ENCODE measurements at places on chromosomes 16 and 17. TPM values are rescaled to one million over a fixed set of nuclear protein-coding genes. Genes with fewer than 3 reads are reported as not detected.

DNA sequence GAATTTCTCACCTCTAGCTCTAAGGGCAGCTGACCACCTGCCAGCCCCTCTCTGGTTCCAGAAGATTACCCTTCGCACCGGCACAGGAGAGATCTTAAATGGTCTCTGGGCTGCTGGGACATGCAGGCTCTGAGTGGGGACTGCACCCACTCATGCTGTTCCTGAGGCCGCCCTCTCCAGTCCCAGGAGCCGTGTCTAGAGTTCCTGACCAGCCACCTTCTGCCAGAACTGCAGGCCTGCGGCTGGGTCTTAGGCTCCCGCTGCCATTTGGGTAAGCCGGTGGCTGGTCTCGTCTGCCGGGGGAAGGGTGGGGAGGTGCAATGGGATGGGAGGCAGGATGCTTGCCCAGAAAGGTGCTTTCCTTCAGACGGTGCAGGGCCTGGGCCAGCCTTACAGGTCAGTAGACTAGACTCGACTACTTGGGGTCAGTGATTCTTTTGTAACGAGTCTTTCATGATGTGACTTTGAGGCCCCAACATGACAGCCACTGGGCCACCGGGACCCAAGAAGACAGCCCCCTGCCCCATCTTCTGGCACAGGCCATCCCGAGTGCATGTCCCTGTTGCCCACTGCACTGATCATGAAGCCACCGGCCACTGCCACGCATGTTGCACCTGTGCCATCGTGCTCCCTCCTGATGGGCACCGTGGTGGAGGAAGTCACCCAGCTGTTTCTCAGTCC, 26.4 kb downstream of the B9D1 start:
- no peak for DNase-seq

GRCh38 chr17:57043276-57043675, 41.8 kb upstream of the AKAP1 start:
- no peak for DNase-seq

The TPSG1 gene
- not detected for polyA plus RNA-seq

GRCh38 chr16:88809068-88809675, 2.6 kb downstream of the APRT start:
- DNase-seq, result no peak

DNA sequence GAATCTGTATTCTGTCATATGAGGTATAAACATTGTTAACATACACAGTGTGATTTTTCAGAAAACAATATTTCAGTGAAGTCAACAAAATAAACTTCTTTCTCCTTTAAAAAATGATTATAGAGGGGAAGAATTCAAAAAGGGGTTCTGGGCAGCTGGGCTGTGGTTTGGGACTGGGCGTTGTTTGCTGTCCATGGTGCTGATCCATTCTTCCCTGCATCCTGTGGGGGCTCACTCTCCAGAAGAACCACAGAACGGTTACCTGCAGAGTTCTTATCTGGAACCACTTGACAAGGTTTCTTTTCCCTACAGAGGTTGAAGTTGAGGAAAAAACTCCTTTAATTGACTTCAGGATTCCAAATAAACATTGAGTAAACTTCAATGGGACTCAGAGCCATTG, 1091.0 kb downstream of the CDH8 start:
- no peak for DNase-seq

DNA sequence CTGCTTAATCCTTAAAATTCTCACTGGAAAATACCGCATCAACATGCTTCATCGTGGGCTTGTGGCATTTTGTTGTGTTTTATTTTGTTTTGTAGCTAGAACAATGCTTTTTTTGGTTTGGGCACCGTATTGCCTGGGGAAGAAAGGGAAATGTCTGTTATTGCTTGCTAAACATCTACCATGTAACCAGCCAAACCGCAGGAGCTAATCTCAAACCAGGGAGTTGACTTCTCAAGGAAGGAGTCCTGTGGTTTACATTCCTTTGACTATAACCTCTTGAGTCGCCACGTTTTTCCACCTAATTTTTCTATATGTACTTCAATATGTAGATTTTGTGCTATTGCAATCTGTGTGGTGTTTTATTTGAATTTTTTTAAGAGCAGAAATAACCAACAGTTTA, 593.5 kb upstream of the SOX9 start:
- no peak for DNase-seq

The DUSP3 gene
- polyA plus RNA-seq, result 32.7 TPM

The RHBDF1 gene
- 4.7 TPM for polyA plus RNA-seq

The VTN gene
- polyA plus RNA-seq, result 0.56 TPM

DNA sequence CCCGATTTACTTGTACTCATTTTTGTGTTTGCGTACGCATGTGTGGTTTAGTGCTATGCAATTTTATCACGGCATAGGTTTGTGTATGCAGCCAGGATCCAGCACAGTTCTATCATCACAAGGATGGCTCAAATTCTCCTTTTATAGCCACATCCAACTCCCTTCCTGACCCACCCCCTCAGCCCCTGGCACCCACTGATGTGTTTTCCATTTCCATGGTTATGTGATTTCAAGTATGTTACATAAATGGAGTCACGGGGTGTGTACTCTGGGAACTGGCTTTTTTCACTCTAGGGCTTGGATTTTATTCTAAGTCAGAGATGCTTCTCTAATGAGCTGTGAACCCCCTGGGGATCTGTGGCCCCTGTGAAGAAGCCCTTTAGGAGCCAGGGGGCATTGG, 16.8 kb downstream of the IL4R start:
- no peak for DNase-seq

DNA sequence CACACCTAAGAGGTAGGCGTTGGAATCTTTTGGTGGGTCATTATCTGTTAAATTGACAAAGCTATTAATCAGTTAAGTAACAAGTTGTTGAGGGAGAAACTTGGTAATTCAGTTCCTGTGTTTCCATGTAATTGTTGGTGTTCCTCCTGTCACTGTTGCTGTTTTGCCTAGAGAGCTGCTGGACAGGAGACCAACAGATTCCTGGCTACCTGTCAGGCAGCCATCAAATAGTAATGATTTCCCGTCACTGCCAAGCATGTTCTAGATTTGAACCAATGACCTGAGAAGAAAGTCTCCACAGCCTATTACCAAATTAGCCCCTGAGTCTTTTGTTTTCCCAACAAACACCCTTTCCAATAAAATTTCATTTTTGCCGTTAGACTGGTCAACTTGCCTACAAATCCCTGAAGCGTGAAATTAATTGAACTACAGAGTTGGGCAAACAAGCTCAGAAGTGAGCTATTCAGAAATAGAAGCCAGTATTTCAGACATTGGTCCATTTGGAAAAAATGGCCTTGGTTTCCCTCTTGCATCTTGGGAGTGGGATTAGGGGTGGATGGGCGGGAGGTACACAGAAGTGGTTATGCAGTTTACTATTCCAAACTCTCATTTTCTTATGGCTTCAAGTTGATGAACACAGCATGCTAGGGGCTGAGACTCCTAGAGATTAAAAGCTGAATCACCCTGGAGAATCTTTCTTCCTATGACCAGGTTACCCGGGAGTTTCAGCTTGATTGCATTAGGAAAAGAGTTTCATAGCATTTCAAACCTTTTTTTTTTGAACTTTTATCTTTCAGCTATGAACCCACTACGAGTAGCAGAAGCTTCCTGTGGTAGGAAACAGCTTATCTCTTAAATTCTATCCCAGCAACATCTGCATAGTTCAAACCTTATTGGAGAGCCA, 262.8 kb upstream of the MAF start:
- DNase-seq, result no peak

DNA sequence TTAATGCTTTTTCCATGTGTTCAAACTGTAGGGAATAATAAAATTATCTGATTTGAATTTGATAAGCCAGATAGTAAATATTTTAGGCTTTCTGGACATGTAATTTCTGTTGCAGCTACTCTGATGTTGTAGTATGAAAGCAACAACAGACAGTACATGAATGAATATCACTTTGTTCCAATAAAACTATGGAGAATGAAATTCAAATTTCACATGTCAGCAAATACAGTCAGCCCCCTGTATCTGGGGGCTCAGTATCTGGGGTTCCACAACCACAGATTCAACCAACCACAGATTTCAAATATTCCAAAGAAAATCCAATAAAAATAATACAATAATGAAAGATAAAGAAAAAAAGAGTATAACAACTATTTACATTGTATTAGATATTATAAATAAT, 8.2 kb upstream of the CLTC start:
- no peak for DNase-seq

DNA sequence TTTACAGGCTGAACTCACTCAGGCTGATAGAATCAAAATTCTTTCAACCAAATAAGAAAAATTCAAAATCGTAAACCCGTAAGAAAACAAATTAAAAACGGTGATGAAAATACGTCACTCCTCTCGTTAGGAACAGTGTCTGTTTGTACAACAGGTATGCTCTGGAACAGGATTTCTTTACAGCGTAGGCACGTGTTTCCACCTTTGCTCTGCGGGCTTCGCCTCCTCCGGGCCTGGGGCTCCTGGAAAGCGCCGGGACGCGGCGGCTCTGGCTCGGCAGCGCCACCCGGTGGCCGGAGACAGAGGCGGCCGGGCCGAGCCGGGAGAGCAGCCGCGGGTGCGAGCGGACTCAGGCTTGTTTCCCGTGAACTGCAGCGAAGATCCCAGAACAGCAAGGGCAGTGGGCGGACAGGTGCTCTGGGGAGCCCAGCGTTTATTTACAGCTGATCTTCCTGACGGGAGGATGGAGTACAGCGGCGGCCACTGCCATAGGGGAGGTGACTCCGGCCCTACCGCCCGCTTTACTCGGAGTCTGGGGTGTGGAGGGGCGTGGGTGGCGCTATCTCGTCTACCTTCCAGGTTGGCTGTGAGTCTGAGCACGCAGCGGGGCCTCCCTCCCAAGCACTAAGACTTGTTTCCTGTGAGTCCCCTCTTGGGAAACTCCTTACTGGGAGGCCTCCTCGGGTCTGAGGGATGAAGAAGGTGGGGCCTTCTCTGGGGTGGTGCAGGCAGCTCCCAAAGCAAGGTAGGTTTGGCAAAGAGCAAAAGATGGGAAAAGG, 40.5 kb upstream of the ATP2A3 start:
- peak; percentile 76 for DNase-seq

DNA sequence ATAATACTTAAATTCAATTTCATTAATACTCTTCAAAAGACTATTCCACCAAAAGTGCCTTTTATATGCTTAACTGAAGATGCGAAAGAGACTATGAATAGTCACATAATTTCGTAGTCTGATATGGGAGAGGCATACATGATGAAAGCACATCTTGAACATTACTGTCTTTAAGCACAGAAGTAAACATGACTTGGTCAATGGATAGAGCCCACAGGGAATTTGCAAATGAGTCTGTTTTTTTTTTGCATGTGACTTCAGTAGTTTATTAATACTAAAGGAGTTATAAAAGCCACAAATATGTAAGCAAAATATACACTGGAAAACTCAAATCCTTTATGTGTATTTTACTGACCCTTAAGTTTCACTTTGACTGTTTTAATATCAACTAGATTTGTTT, 15.9 kb downstream of the ADPRM start:
- no peak for DNase-seq

The RBFOX1 gene
- polyA plus RNA-seq, result 50.2 TPM

DNA sequence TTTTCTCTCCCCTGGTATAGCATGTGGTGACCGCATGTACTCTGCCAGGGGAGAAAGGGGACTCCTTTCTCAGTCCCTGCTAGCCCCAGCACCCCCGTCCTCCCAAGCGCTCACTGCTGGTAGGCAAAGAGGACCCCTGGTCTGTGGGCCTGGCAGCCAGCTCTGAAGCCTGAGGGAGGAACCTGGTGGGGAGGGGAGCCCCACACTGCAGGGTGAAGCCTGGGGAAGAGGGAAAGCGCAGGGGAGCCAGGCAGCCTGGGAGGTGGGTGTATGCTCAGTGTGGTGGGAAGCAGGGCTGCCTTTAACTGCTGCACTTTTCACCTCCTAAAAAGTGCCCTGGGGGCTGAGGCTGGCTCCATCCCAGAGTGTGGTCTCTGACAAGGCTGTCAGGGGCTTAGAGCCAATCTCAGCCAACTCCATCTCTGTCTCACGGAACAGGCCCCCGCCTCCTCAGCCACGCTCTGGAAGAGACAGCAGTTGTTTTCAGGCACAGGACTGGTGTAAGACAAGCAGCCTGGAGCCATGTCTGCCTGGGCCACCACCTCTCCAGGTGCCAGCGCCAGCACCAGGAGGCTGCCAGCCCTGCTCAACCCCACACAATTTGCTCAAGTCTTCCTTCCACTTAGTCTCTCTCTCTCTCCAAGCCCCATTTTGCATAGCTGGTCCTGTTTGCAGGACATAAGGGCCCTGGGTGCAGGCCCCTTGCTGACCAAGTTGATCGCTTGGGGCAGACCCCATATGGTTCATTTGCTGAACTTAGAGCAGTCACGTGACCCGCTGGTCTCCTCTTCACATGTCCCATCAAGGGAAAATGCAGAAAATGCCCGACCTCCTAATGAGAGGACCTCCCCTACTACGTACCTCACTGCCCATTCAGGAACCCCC, 14.7 kb upstream of the TBX2 start:
- DNase-seq, result no peak

DNA sequence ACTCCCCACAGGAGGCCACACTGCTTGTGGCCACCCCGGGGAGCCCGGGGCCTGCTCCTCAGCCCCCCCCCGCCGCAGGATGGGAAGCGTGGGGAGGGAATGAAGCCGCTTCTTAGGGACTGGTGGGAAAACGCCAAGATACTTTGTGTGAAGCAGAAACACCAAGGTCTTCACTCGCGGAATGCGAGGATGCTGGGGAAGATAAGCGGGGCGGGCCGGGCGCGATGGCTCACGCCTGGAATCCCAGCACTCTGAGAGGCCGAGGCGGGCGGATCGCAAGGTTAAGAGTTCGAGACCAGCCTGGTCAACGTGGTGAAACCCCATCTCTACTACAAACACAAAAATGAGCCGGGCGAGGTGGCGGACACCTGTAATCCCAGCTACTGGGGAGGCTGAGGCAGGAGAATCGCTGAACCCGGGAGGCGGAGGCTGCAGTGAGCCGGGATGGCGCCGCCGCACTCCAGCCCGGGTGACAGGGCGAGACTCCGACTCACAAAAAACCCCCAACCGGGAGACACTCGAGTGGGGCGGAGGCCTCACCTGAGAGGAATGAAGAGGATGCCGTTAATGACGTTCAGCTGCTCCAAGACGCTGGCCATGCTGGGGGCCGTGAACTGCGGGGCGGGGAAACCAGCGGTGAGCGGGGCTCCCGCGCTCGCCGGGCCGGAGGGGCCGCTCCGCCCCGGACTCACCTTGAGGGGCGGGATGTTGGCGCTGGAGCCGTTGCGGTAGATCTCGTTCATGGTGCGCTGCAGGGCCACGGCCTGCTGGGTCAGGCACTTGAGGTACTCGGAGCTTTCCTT, 20.3 kb downstream of the CLUH start:
- DNase-seq, result no peak

DNA sequence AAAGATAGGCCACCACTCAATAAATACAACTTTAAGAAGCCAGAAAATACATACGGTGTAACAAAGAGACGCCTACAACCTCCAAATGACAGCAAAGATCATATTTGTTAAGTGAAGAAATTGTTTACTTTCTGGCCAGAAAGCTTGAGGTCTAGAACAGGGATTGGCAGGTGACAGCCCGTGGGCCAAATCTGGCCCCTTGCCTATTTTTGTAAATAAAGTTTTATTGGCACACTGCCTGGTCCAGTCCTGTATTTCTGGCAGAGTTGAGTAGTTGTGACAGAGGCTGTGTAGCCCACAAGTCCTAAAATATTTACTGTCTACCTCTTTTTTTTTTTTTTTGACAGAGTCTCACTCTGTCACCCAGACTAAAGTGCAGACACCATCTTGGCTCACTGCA, 3.4 kb upstream of the CLEC19A start:
- no peak for DNase-seq

The KRTAP1-1 gene
- polyA plus RNA-seq, result not detected
